SK-N-DZ (cell line): ENCODE measurements at places on chromosomes 3 and 15.
A peak's percentile ranks its signal among the peaks of the same experiment; 100 is the strongest.

DNA sequence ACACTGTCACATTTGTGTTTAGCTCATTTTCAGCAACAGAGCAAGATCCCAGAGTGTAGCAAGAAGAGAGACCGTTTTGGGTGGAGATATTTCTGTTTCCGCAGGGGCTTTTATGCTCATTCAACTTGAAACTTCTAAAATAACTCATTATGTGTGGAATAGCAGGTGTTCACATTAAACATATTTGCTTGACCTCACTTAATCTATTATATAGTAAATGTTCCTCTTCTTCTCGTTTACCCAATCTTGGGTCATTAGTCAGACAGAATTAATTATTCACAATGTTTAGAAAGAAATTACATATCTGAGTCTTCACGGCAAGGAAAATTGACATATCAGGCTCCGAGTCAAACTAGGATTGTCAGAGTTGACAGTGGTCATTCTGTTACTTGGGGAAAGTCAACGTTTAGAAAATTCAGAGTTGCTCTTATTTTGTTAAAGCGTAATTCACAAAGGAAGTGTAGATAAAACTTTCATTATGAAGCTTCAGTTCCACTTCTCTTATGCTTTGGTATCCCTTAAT is 222.9 kb downstream of the TPRG1 start:
- no peak for DNase-seq

GRCh38 chr3:16335772-16336645 is 71.0 kb downstream of the OXNAD1 start:
- DNase-seq, result no peak

DNA sequence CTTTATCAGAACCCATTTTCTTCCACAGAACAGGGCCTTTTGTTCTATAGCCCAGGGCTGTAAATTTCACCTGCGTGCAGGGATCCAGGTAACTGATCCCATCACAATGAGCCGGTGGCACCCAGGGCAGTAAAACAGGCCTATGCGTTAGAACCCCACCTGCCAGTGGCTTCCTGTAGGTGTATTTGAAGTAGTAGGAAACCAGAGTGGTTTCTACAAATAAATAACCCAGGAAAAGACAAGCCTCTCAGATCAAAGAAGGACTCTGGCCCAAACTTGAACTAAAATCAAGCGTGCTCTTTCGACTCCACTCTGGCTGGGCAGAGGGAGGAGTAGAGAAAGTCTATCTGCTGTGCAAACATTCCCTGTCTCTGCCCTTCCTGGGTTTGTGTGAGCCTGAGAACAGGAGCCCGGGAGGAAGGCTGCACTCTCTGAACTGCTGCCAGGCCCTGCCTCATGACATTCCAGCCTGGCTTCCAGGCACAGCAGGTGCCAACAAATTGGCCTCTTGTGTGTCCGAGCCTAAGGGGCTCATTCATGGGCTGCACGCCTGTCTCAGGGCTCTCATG is 77.7 kb downstream of the CEMIP start:
- no peak for DNase-seq

DNA sequence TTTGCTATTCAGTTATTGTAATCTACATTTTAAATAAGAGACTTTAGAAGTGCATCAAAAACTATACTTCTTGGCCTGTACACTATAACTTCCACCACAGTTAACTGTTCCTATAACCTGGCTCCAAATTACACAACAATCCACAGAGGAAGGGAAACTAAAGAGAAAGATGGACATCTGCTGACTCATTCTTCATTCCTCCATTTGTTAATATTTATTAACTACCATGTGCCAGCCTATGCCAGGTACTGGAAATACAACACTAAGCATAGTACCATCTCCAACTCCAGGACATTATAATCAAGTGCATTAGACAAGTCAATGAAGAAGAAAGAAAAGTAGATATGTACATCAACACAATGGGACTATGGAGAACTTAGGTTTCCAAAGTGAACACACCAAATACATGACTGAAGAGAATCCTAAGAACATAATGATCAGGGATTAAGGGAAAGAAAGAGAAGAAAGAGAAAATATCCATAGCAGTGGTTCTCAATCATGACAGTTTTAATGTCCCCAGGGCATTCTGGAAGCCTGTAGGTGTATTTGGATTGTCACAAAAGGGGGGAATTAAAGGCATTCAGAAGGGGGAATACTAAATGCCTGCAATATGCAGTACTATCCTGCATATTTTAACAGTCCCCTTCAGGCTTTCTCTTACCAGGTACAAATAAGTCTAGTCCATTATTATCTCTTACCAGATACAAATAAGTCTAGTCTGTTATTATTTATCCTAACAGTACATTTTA is 8.9 kb downstream of the ICE2 start:
- no peak for DNase-seq

GRCh38 chr3:54917862-54918261 is 10.0 kb downstream of the LRTM1 start:
- no peak for DNase-seq

- peak; percentile 64 for DNase-seq
These were observed 65.8 kb upstream of the CFAP20DC start for GRCh38 chr3:59115364-59116232.

- DNase-seq, result peak; percentile 89
These were observed 29.3 kb upstream of the SH3BP5 start for GRCh38 chr3:15361494-15362214.

- no peak for DNase-seq
These were observed 33.1 kb upstream of the PLA2G4E start for GRCh38 chr15:42053914-42054313.

GRCh38 chr3:127535901-127536829 is 54.4 kb downstream of the TPRA1 start:
- DNase-seq, result no peak

- no peak for DNase-seq
These were observed 4.3 kb downstream of the RASA2 start for GRCh38 chr3:141491081-141491480.

DNA sequence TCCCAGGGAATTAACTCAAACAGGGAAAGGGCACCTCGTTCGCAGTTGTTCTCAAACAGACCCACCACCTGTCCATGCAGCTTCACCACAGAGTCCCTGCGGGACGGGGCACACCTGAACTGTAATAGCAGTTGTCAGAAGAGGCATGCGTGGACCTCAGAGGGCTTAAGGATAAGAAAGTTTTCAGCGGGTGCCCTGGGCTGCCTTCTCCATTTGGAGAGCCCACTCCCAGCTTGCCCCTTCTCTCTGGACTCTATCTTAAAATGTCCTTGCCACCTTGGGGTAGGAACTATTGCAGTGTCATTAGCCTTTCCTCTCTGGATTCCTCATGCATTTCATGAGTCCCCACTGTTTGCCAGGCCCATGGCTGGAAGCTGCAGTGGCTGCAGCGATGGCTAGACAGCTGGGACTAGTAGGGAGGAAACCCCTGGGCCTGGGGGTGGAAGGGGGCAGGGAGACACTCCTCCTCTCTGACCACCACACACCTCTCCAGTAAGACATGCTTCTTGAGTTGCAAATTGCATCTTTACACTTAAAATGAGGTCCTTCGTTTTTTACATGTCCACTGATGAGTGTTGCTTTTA is 33.5 kb downstream of the PDIA5 start:
- no peak for DNase-seq

- no peak for DNase-seq
These were observed 51.1 kb downstream of the SOX14 start for GRCh38 chr3:137815251-137815650.

DNA sequence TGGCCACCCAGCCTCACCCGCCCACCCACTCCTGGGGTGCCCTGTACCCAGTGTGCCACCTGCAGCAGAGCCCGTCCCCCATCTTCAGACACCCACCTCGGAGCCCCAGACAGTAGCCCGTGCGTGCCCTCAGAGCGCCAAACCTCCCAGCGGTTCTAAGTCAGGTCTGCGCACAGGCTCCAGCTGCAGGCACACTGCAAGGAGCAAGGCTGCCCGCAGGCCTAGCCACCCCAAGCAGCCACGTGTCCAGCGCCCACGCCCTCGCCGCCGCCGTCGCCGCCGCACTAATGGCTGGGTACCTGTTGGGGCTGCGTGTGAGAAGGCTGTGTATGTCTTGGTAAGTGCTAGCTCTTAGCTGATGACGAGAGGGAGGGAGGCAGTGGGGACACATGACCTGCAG is 8.8 kb upstream of the CHST14 start:
- DNase-seq, result no peak

- no peak for DNase-seq
These were observed 11.8 kb downstream of the AAGAB start for GRCh38 chr15:67242708-67243111.

DNA sequence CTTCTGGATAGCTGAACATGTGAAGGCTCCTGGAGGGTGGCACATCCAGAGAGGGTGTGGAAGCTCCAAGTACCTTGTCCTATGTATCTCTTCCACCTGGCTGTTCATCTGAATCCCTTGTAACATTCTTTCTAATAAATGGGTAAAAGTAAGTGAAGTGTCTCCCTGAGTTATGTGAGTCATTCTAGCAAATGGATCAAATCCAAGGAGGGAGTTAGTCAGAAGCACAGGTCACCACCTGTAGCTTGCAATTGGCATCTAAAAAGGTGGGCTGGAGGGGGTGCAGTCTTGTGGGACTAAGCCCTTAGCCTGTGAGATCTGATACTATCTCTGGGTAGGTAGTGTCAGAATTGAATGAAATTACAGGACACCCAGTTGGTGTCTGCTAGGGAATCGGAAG is 71.0 kb downstream of the WWTR1 start:
- no peak for DNase-seq

- DNase-seq, result no peak
These were observed 55.7 kb upstream of the APEH start for GRCh38 chr3:49618412-49618811.

- DNase-seq, result no peak
These were observed 140.0 kb upstream of the BHLHE40 start for GRCh38 chr3:4839278-4839677.

GRCh38 chr15:75213768-75214221 is 12.1 kb downstream of the C15orf39 start:
- no peak for DNase-seq

DNA sequence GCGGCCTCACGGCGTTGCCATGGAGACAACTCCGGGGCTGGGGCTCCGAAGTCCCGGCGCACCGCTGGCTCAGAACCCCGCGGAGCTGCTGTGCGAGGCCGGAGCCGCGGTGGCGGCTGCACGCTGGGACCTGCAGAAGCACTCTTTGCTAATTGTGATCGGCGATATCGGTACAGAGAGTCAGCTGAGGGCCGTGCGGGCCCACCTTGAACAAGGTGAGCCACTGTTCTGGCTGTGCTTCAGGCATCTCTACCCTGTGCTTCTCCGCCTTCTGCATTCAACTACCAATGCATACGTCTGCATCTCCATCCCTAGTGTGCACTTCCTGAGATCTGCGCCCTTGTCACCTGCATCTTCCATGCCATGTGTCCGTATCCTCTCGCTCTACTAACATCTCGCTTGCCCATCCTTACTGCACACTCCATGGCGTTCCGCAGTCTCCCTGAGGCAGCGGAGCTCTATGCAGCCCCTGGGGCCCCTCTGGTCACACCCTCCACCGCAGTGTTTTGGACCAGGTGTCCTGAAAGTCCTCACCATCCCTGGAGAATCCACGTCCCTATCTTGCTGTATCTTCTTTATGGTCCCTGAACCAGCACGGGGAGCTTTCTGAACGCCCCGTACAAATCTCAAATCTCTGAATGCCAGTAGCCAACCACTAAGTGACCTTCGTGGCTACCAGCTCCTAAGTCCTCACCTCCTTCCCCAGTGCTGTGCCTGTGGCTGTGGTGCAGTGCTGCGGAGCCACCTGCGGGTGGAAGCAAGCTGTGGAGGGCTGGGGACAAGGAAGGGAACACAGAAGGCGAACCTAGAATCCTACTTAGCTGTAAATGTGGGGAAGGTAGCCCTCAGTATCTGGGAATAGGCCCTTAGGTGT is 6.2 kb upstream of the MAP1A start:
- peak; percentile 80 for DNase-seq

DNA sequence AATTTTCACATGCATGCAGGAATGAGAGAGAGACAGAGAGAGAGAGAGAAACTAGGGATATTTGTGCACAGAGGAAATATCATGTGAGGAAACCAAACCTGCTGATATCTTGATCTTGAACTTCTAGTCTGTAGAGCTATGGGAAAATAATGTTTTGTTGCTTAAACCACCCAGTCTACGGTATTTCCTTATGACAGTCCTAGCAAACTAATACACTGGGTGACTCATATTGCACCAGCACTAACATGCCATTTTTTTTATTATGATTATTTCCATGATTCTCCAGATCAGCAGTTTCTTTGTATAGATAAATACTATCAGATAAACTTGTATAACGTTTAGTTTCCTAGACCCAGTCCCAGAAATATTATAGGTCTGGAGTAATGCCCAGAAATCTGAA is 1259.0 kb downstream of the ZPLD1 start:
- no peak for DNase-seq

DNA sequence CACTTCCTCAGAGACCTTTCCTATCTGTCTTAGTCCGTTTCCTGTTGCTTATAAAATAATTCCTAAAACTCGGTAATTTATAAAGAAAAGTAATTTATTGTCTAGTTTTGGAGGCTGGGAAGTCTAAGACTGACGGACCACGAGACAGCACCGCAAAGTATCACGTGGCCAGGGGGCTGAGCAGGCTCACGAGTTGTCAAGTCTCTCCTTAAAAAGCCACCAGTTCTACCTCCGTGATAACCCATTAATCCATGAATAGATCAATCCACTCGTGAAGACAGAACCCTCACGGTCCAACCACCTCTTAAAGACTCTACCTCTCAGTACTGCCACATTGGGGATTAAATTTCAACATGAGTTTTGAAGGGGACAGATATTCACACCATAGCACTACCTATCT is 821 bp downstream of the LINS1 start:
- DNase-seq, result peak; percentile 10

- no peak for DNase-seq
These were observed 606.2 kb downstream of the MAGI1 start for GRCh38 chr3:65432388-65433003.

GRCh38 chr3:46335541-46335940 is 18.4 kb upstream of the CCR2 start:
- DNase-seq, result no peak

DNA sequence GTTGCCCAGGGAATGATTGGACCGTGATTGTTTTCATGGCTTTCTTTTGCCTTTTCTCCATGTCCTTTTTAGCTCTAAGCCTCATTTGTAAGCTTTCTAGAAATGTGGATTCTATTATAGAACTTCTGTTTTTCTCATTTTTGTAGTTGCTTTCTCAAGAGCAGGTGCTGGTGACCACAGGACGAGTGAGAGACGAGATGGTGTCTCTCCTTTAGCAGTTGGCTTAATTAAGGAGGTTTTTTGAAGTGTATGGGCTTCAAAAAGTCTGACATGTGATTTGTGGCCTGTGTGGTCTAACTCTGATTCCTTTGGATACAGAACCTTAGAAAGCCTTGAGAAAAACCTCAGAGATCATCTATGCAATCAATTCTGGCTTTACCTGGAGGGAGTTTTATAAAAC is 292.8 kb downstream of the LPP start:
- no peak for DNase-seq

GRCh38 chr15:51669381-51669780 is 11.9 kb upstream of the SCG3 start:
- DNase-seq, result no peak

- no peak for DNase-seq
These were observed 1282.9 kb downstream of the ROBO2 start for GRCh38 chr3:78322780-78323179.

DNA sequence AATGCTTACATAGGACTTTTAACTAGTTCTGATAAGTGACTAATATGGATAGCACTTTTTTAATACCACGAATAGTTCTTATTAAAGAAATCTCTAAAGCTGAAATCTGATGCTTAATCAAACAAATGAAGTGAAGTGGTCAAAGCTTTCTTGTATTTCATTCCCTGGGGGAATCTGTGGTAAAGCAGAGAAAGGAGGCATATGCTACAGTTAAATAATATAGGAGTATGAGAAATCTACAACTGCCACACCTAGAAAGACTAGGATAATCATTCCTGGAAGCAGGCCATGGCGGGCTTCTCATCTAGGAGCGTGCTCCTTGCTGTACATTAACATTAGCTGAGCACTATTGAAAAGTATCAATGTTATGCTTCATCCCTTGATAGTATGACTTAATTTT is 835.7 kb downstream of the OTOL1 start:
- no peak for DNase-seq
